ENCODE measurements at places on chromosomes 3 and 15.

DNA sequence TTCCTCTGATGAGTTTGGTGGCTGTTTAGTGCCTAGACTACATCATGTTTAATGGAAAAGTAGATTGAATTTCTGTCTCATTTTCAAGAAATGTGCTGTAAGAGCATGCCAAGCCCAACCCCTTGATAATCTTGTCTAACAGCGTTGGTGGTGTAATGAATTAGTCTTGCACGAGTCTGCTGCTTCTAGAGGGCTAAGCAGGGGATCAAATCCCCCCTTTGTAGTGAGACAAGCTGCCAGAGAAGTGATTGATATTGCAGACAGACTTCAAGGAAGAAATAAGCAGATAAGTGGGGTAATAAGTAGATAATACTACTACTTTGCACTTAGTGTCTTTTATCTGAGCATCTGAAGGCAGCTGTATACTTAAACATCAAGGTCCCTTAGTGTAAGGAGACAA lies 141.4 kb downstream of the TP63 start:
- no peak for DNase-seq

- no peak for DNase-seq
These were observed 176.2 kb upstream of the ANKRD28 start for GRCh38 chr3:15973940-15974339.

DNA sequence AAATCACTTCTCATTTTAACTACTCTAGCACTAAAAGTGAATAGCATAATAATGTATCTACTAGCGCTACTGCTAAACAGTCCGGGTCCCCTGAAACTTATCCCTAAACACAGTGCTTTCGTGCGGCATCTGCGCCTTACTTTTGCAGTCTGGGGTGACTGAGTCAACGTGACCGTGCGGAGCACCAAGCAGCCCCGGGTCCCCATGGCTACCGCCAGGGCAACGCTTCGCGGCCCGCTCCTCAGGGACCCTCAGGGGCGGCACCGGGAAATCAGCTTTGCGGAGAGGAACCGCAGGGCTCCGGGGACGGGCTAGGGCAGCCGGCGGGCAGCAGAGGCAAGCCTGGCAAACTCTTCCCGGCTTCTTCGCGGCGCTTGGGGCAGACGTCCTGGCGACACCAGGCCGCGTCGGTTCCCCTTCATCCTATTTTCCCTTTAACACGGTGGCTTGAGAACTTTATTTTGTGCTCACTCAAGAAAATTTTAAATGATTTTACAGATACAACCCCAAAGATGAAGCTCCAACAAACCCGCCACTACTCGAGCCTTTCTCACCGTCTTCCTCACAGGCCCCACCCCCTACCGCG lies 757 bp upstream of the DIPK2A start:
- peak; percentile 80 for DNase-seq

DNA sequence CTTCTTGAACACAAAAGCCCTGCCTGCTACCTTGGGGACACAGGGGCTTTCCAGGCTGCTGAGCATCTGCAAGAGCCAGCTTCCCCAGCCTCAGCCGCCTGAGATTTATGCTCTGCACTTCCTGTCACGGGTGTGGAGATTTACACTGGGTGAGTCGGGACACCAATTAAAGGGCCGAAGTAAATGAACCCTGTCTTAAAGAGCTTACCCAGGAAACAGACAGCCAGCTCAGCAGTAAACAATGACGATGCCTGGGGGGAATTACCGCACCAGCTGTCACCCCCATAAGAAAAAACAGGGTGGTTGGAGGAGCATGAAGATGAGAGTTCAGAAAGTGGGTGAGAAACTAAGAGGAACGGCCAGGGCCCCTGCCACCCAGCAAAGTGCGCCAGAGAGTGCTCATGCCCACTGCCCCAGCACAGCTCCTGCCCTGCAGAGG lies 37.5 kb upstream of the IQSEC1 start:
- DNase-seq = no peak

DNA sequence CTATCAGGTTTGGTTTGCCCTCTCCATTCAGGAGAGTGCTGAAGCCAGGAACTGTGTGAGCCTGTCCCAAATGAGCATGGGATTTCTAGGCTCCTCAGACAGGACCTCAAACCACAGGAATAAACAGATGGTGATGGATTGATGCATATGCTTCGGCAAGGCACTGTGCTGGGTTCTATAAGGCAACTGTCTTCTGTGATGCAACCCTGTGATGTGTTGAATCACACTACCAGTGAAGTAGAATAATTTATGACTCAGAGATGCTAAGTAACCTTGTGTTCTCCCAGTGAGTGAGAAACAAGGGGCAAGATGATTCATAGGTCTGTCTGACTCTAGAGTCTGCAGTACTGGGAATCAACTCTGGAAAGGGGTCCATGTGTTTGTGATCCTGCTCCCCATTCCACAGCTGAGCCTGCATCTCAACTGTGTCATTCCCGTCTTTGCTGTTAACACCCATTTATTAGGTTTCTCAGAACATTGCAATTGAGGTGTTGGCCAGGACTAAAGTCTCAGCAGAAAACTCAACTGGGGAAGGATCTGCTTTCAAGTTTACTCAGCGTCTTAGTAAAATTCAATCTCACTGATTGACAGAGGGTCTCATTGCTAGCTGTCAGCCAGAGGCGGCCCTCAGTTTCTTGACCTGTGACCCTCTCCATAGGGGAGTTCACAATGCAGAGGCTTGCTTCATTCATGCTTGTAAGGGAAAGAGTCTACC lies 510.1 kb upstream of the CFAP20DC start:
- no peak for DNase-seq

GRCh38 chr3:163722405-163722804 lies 1355.9 kb downstream of the SI start:
- no peak for DNase-seq

DNA sequence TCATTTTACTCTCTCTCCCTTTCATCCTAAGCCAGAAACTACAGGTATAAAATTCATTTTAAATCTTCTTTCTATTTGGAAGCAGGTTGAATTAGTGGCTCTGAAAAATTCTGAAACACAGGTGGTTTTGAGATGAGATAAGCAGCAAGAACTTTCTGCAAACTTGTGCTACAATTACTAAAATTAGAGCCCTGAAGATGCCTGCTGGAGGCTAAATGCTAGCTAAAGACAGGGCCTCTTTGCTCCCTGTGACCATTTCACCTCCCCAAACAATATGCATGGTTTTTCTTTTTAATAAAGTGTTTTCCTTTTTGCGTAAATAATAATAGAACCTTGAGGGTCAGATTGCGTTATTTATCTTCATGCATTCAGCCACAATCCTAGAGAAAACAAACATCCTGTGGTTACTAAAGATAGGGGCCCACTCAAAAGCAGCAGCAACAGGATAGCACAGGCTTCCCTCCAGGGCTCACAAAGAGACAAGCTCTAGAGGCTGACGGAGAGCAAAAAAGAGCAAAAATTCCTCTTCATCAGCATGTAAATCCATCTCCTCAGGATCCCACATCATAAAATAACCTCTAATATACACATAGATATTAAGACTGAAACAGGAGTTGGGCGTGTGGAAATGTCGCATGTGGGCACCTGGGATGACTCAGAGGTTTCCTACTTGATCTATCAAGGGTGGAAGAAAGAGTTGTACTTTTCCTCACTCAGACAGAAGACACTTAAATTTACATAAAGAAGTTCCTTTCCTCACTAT lies 26.5 kb upstream of the CP start:
- no peak for DNase-seq

- no peak for DNase-seq
These were observed 287.3 kb upstream of the TPRG1 start for GRCh38 chr3:188884299-188885043.

GRCh38 chr3:193819117-193820010 lies 226.4 kb downstream of the OPA1 start:
- DNase-seq = no peak

Data from NCI-H1105 (cell line).